ENCODE measurements at places on chromosomes 11 and 22. TPM values are rescaled to one million over a fixed set of nuclear protein-coding genes. Genes with fewer than 3 reads are reported as not detected.

Gene SLC25A45
- total RNA-seq: 8.4 TPM

DNA sequence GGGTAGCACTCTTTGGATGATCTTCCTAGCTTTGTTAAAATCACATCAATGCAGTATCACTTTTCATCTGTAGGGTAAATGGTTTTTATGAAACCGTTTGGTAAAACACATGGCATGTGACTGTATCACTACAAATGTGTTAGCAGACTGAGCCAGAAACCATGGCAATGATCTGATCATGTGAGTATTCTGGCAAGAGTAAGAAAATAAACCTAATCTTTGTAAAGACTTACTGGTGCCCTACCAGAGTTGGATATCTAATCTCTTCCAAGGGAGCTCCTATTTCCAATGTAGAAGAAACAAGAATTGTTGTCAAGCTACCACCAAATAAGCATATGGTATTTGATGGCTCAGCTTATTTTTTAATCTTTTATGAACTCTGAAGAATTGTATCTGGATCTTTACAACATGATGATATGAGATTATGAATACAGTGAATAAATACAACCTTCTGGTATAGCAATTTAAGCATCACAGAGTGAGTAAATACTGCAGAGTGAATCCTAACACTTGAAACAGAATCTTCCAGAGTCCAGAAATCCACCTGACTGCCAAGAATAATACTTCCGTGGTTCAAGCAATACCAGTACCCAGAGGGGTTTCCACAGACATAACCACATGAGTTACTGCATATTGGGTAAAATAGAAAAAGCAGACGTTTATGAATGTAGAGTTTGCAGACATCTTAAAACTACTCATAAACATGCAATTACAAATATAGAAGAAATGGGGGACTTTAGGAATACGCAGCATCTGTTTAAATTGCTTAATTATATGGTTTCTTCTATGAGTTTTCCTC, 238.8 kb downstream of the TTC28 start:
- DNase-seq: no peak

DNA sequence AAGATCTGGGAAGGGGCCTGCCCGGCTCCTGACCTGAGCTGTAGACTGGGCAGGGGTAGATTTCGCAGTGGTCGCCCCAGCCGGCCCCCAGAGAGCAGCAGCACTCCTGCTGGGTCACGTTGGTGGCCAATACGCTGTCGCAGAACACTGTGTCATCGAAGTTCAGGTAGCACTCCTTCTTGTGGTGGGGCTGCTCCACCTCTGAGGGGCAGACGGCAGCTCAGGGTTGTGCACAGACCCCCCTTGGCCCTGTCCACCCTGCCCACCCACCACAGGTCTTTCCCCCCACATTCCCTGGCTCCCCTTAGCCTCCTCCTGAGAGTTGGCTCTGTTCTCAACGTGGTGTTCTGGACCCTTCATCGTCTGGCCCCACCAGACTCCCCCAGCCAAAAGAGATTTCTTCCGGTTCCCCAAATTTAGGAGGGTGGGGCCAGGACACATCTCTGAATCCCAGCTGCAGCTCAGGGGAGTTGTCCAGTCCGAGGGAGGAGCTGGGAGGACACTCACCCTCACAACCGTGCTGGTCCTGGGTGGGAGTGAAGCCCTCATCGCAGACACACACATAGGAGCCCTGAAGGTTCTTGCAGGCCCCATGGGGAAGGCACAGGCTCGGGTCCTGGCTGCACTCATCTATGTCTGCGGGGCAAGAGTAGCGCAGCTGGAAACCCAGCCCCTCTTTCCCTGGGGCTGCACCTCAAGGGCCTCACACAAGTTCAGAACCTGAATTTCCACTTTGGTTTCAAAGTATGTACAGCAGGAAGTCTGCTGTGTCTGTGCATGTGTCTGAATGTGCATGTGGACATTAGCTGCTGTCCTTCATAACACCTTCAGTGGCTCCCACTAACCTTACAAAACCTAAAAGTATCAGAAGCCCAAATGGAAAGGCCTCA, 16.5 kb downstream of the SCYL1 start:
- no peak for DNase-seq

Gene HTR3B
- not detected for total RNA-seq

- DNase-seq: no peak
Observed at GRCh38 chr11:83275888-83276641, 10.1 kb downstream of the CCDC90B start.

- no peak for DNase-seq
Observed at GRCh38 chr22:48496987-48497650, 1330.6 kb downstream of the BRD1 start.

GRCh38 chr11:61635787-61636186, 44.4 kb upstream of the DAGLA start:
- no peak for DNase-seq

GRCh38 chr22:30386608-30386959, 627 bp downstream of the RNF215 start:
- DNase-seq: no peak

- no peak for DNase-seq
Observed at GRCh38 chr11:65438257-65439151, 15.9 kb downstream of the NEAT1 start.

GRCh38 chr22:19228179-19228578, 49.6 kb upstream of the SLC25A1 start:
- no peak for DNase-seq

Gene TOB2
- 64.3 TPM for total RNA-seq

DNA sequence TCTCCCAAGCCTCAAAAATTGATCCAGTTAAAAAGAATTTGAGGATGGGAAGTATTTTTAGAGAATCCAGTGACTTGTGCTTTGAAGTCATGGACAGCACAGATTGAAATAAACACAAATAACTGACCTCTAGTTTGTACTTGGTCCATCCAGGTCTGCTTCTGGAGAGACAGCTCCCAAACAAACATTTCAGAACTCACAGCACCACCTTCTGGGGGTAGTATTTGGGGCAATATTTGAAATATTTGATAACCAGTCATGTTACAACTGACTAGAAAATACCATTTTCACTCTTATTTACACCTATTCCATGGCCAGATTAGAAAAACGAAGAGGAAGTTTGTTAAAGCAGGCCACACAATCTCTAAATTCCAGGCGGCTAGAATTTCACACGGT, 56.2 kb downstream of the CTSC start:
- DNase-seq: no peak

GRCh38 chr11:133563505-133564025, 31.3 kb upstream of the OPCML start:
- no peak for DNase-seq

DNA sequence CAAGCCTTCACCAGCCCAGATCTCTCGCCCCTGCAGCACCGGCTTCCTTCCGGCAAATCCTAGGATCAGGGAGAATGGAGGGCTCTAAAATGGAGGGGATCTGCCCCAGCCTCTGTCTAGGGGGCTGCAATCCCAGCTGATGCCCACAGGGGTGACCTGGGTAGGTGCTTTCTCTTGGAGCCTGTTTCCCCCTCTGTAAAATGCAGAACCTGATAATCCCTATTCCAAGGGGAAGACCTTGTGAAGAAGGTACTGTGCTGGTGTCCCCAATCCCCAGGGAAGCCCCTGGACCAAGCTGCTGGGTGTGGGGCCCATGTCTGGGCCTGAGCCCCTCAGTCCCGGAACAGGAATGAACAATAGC, 2.8 kb downstream of the EMID1 start:
- no peak for DNase-seq

GRCh38 chr11:67732045-67732787, 57.8 kb upstream of the ALDH3B2 start:
- no peak for DNase-seq

DNA sequence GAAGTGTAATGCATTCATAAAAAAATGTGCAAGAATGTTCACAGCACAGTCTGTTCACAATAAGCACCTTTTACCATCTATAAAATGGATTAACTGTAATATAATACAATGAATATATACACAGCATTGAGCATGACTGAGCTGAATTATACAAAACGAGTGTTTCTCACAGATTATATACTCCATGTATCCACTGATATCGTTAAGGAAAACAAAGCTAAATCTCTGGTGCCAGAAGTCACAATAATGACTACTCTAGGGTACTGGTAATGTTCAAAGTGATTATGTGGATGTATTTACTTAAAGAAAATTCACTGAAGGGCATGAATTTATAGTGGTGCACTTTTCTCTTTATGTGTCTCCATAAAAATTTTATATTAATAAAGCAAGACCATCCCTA, 33.2 kb downstream of the ACAT1 start:
- DNase-seq: no peak

Gene HIPK3
- 224 TPM for total RNA-seq

Gene SLC5A12
- total RNA-seq: not detected

DNA sequence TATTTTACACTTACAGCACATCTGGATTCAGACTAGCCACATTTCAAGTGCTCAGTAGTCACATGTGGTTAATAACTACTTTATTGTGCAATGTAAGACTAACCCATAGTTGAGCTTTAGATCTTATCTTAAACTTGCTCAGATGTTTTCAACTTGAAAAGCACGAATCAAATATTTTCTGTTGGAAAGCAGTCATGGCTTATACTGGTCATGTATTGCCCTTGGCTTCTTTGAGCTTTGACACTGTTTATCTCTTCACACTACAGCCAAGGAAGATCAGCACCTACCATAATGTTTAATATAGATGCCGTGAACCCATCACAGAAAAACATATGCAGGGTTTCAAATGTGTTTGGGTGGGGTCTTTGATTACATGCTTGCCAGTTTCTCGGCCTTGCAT, 4.4 kb downstream of the RBX1 start:
- DNase-seq: no peak

- DNase-seq: no peak
Observed at GRCh38 chr11:114396916-114397315, 3.4 kb downstream of the C11orf71 start.

GRCh38 chr11:69328231-69328630, 34.3 kb downstream of the MYEOV start:
- no peak for DNase-seq

- no peak for DNase-seq
Observed at GRCh38 chr11:66292543-66293332, 1.0 kb downstream of the TMEM151A start.

DNA sequence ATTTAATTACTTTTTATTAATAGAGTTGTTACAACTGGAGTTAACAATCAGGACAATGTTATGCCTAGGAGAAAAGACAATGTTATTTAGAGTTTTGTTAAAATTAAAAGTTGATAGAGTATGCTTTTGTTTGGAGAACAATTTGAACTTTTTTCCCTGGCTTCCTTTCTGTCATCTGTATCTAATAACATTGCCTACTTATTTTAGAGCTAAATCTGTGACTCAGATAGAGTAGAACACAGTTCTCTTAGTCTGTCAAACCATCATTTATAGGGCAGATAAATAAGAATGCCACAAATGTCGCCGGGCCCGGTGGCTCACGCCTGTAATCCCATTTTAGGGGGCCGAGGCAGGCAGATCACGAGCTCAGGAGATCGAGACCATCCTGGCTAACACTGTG, 28.9 kb upstream of the YAP1 start:
- no peak for DNase-seq

Gene APOC3
- total RNA-seq: not detected

Gene ANGPTL5
- 0.12 TPM for total RNA-seq

GRCh38 chr22:27583856-27584255, 217.7 kb downstream of the MN1 start:
- DNase-seq: no peak

DNA sequence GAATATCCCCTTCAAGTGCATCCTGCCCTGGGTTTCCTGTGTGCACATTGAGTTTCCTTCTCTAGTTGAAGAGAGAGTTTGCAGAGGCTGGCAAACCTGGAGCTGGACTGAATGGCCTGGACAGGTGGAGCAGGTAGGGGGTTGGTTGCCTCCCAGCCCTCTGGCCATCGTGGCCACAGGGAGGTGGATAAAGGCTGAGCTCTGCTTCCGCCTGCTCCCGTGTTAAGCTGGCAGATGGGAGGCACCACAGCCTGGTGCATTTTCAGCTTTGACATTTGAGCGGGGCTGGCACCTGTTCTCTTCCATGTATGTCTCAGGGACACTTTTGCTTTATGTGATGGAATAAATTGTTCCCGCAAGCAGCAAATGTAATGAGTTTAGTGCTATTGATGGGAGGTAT, 11.1 kb downstream of the MICAL2 start:
- DNase-seq: no peak

DNA sequence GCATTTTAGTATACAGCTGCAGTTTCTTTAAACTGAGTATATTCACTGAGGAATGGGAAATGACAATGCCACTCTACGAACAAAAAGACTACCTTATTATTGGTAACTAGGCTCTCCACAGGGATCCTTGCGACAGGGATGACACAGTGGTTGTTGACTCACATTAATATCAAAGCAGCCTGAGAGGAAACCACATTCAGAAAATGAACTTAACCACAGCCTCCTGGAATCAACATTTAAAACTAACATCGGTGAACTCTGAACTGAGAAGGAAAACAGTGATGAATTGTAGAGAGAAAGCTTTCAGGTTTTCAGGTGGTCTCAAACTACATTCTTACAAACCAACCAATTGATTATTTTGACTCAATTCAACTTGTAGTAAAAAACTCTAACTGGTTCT, 90.3 kb upstream of the MTMR2 start:
- DNase-seq: no peak

DNA sequence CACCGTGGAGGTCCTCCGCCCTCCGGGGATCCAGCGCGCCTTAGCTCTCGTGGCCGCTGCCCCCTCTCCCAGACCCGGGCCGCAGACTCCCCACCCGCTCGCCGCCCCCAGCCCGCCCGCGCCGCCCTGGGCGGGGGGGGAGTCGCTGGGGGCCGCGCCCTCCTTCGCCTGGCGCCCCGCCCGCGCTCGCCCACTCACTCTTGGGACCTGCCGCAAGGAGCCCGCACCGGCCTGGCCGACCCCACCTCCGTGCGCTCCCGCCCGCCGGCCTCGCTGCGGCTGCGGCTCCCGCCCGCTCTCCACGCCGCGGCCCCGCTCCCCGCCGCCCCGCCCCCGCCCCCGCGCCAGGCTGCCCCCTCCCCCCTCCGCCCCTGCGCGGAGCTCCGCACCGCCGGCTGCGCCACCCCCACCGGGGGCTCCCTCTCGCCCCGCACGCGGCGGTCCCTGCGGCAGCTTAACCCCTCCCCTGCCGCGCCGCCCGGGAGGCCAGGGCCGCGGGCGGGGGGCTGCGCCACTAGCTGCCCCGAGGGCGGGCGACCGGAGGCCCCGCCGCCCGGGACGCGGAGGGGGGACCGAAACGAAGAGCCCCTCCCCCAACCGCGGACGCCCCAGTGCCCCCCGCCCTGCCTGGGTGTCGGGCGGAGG, 724 bp upstream of the RASGRP2 start:
- peak; percentile 61 for DNase-seq

DNA sequence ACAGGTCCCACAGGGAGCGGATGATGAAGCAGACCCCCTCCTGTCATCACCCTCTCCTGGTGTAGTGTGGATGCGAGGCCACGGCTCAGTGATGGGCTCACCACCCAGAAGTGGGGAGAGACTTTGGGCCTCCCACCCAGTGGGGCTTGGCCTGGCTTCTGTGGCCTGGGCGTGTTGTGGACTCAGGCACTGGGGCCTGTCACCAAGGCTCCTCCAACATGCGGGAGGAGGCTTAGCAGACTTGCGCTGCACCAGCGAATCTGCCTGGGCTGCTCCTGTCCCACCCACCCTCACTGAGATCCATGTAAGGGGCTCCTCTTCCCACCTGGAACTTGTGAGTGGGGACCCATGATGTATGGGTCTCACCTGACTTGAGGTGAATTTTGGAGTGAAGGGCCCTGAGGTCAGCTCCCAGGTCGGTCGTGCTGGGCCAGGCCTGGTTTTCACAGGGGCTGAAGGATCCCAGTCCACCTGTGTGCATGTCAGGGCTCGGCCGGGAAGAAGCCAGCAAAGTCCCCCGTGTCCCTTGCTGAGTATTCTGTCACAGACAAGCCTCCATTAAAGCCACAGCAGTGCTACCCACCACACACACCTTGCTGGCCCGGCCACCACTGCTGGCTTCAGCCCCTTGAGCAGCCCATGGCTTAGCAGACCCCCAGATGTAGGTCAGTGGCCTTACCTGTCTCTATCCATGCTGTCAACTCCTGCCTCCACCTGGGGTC, 4.2 kb downstream of the THAP7 start:
- no peak for DNase-seq
